ENCODE measurements at places on chromosomes 2 and 18.

- no peak for DNase-seq
Measured at GRCh38 chr2:33496150-33496549, 19.7 kb downstream of the RASGRP3 start.

GRCh38 chr2:53452957-53453748, 314.5 kb upstream of the CHAC2 start:
- no peak for DNase-seq

GRCh38 chr2:203783496-203784203, 77.2 kb downstream of the CD28 start:
- no peak for DNase-seq

DNA sequence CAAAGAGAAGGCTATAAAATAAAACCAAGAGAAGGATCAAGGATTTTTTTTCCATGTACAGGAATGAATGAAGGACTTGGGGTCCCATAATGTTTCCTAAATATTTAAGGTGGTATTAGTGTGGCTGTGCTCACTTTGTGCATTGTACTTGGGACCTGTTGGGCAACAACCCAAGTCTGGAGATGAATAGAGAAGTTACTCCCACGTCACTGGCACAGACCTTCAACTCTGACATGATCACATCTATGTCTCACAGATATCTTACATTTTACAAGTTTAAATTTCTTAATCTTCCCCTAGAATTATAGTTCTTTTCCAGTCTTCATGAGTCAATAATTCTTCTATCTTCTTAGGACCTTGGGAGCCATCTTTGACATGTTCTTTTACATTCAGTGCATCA, 133.4 kb downstream of the PLCL1 start:
- no peak for DNase-seq

DNA sequence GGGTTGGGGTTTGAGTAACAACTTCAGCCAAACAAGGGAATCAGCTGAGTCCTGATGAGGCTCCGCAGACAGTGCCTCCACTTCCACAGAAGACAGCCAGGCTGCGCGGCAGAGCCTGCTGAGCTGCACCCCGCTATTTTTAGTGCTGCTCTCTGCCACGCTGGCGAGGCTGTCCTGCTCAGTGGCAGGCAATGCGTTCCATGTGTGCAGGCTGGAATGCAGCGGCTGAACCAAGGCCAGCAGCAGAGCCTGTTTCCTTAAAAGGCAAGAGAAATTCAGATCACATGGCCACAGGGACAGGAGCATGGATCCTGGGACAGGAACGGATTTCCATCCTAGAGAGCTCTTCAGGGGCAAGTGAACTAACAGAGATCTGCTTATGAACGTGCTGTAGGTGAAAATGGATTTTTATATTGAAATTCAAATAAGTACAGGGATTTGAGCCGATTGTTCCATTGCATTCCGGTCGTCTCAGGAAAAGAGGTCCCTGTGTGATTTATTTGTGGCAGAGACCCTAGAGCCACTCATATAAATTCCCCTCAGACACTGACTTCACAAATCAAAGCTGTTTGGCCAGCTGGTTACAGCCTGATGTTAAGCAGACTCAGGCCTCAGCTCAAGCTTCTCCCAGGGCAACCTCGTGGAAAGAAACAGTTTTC, 98.7 kb downstream of the COL6A3 start:
- no peak for DNase-seq

DNA sequence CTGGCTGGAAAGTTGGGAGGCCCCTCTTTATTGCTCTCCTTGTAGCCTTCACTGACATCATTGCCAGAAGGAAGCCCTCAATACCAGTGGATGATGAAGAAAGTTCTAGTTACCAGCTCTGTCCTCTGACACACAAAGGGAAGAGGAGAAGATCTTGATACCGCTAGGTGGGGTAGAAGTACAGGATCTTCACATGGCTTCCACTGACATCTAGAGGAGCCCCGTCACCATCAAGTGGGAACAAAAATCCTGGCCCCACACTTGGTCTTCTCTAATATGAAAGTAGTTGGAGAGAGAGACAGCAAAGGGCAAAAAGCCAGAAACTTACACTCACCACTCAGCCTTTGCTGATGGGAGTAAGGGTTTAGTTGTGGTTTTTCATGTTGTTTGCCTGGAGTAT, 12.4 kb downstream of the XIRP2 start:
- DNase-seq, result no peak

DNA sequence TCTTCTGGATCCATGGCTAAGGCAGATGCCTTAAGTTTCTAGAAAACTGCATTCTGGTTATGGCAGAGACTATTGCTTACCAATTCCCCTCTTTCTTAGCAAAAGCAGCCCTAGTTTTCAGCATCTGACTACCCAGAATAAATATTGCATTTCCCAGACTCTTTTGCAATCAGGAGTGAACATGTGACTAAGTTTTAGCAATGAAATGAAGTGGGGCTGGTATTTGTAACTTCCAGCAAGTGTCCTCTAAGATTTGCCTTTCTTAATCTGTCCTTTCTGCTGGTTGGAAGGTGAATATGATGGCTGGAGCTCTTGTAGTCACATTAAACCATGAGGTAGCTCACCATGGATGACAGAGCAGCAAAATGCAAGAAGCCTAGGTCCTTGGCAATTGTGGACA, 132.9 kb upstream of the PKDCC start:
- DNase-seq, result no peak

- DNase-seq, result no peak
Measured at GRCh38 chr18:48943333-48943732, 7.4 kb downstream of the SMAD7 start.

DNA sequence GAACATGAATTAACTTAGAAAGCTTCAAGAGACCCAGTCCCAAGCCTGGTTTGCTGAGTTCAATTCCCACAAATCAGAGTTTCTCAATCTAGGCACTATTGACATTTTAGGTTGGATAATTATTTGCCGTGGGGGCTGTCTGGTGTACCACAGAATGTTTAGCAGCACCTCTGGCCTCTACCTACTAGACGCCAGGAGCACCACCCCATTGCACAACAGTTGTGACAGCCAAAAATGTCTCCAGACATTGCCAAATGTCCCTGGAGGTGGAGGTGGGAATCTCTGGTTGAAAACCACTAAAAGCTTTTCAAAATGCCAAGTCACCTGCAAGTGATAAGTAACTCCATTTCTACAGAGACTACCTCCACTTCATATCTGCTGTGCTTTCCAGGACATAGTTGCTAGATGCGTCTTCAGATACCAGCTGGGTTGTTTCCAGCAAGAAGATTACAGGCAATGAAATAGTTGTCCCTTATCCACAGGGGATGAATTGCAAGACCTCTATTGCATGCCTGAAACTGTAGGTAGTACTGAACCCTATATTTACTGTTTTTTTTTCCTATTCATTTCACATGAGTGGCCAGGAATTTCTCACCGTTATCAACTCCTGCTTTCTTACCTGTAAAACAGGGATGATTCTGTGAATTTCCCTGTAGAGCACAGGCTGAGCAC, 554.3 kb downstream of the ZEB2 start:
- DNase-seq, result no peak

GRCh38 chr2:16318474-16319195, 347.0 kb downstream of the CYRIA start:
- no peak for DNase-seq

DNA sequence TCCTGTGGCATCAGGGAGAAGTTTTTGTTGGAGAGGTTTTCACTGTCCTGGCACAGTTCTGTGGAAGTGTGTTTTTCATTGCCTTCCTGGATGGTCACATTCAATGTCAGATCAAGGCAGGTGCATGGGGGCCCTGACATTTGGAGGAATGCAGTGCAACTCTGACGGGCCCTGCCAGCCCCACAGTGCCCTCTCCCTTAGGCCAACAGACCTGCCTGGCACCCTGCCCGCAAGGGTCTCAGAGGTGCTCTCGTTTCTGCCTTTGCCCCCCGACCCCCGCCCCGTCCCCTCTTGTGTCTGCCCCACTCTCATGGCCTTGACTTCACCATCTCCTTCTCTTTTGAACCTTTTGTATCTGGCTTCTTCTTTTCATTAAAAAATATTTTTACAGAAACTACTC, 257.2 kb upstream of the HDAC4 start:
- DNase-seq, result no peak

GRCh38 chr2:224969633-224970260, 72.5 kb downstream of the DOCK10 start:
- DNase-seq, result no peak

DNA sequence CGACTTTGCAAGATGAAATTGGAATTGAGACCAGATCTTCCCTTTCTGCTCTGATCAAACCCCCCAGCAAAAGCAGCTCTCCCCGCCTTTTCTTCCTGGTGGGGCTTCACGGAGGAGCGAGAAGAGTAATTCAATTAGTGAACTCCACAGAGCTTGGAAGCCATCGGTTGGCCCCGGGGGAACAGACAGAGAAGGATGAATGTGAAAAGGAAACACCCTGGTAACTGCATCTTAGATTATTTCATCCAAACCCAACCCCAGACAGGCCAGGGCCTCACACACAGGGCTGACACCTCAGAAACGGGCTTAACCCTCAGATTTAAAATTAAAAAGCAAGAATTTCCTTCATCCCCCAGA, 18.3 kb downstream of the SMAD7 start:
- DNase-seq, result no peak

DNA sequence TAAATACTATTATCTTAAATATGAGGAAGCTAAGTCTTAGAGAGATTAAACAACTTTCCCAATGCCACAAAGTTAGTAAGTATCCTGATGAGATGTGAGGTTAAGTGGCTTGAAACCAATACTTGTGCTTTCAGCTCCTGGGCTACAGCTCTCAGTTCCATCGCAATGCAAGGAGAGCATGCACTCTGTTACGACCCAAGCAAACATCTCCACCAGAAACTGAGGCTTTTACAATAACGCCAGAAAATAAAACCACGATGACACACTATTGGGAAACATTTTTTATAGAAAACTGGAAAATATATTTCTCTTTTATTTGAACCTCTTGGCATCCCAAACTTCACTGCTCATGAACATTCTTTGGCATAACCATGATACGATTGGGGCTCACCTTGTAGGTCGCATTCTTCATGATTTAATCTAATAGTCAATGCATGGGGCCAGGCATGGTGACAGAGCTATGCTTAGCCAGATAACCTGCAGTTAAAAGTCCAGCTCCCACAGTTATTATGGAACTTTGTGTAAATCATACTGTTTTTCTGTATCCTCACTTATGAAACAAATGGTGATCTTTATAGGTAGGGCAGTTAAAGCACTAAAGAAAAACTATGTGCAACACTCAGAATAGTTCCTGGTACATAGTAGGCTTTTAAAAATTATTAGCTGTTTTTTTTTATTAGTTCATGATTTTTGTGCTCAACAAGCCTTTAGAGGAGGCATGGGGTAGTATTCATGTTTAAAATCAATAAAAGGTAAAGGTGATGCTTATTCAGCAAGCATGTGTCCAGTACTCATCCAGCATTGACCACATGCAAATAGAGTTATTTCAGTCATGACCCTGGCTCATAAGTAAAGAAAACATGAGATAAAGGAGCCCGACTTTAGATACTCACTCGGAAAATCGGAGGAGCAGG, 238.3 kb upstream of the TRIB2 start:
- no peak for DNase-seq

DNA sequence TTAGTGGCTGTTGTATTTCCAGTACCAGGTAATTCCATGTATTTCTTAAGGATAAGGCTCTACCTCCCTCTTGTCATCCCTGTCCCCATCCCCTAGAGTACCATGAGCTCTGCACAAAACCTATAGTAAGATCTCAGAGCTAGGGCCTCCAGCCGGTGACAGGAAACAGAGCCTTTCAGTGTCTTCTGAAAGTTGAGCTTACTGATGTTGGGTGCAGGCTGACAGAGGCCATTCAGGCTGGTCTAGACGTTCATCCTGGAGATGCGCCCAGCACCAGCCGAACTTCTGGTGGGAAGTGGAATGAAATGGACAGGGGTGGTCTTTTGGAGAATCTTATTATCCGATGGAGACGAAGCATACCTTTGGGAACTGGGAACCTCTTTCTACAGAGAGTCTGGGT, 16.7 kb upstream of the LYPD6B start:
- no peak for DNase-seq

DNA sequence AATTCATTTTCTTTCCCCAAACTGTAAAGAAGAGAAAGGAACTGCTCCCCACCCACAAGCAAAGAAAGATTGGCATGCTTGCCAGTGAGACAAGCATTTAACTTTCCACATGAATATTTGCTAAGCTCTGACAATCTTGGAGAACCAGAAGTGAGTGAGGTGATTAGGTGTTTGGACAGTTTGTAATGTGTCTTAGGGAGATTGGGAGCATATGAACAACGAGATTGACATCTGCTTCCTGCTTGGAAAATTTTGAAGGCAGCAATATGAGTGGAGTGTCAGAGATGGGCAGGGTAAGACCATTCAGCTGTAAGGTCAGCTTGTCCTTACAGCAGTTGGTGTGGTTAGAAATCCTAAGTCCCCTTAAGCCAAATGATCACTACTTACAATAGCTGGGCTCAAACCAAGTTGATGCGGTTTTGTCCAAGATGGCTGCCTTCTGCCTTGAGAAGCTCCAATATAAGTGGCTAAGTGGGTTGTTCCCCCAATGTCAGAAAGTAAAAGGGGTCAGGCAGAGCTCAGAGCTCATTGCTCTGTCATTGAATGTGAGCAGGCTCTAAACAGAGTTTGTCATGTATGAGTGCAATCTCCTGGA, 36.0 kb upstream of the GALNT5 start:
- DNase-seq, result no peak

DNA sequence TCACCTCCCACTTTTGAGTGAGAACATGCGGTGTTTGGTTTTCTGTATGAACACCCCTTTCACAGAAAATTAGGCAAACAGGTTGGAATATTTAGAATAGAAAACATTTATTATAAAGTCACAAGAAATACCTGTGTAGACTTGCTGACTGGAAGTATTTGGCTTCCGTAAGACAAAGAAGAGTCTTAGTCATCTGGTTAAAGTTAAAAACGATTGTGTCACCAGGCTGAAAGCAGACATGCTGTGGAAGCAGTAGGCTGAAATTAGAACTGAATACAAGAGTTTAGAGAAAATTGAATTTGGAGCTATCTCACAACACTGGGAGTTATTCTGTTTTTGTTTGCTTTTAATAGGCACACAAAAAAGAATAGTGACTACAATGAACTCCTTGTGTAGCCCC, 16.2 kb upstream of the CLASP1 start:
- no peak for DNase-seq
